ENCODE measurements at places on chromosomes 12 and 14.

- DNase-seq, result no peak
Measured at GRCh38 chr12:4119157-4119761, 154.3 kb upstream of the CCND2 start.

DNA sequence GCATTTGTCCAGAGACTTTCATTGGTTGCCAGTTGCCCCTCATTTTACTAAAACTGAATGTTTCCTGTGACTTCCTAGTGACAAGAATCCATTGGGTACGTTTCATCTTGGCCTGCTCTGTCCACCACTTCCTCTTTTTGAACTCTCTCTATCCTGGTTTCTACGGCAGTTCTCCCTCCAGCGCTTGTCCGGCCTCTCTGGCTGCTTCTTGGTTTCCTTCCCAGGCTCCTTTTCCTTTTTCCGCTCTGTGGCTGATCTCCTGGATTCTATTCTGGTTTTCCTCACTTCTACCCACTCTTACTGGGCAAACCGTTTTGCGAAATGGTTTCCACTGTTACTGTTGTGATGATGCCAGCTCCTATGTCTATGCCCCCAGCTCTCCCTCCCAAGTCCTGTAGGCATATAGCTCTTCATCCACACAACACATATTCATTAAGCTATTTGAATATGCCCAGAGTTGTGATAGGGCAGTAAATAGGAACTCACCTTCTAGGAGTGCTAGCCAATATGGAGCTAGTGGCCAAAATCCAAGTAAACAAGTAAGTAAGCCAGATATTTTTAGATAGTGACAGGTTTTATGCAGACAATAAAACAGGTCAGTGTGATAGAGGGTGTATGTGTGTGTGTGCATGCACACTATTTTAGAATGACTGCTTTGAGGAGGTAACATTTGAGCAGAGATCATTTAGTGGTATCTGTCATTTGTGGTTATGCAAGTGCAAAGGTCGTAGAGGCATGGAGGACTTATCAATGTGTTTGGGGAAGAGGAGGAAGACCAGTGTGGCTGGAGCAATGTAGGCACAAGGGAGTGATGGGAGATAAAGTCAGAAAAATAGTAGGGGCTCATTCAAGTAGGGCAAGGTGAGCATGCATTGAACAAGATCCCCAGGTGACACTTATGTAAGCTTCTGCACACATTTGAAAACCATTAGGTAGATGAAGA, 27.9 kb upstream of the CTDSP2 start:
- DNase-seq, result peak; percentile 77

DNA sequence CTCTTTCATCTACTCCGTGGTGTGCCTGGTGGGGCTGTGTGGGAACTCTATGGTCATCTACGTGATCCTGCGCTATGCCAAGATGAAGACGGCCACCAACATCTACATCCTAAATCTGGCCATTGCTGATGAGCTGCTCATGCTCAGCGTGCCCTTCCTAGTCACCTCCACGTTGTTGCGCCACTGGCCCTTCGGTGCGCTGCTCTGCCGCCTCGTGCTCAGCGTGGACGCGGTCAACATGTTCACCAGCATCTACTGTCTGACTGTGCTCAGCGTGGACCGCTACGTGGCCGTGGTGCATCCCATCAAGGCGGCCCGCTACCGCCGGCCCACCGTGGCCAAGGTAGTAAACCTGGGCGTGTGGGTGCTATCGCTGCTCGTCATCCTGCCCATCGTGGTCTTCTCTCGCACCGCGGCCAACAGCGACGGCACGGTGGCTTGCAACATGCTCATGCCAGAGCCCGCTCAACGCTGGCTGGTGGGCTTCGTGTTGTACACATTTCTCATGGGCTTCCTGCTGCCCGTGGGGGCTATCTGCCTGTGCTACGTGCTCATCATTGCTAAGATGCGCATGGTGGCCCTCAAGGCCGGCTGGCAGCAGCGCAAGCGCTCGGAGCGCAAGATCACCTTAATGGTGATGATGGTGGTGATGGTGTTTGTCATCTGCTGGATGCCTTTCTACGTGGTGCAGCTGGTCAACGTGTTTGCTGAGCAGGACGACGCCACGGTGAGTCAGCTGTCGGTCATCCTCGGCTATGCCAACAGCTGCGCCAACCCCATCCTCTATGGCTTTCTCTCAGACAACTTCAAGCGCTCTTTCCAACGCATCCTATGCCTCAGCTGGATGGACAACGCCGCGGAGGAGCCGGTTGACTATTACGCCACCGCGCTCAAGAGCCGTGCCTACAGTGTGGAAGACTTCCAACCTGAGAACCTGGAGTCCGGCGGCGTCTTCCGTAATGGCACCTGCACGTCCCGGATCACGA, 2.2 kb downstream of the SSTR1 start:
- DNase-seq, result no peak

DNA sequence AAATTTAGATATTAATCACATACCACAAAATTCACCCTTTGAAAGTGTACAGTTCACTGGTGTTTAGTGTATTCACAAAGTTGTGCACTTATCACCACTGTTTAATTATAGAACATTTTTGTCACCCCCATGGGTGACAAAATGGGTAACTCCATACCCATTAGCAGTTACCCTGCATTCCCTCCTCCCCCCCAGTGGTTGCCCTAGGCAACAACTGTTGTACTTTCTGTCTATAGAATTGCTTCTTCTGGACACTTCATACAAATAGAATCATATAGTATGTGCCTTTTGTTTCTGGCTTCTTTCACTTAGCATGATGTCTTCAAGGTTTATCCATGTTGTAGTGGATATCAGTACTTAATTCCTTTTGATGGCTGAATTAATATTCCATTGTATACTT, 52.7 kb downstream of the FBXO34 start:
- DNase-seq, result no peak

DNA sequence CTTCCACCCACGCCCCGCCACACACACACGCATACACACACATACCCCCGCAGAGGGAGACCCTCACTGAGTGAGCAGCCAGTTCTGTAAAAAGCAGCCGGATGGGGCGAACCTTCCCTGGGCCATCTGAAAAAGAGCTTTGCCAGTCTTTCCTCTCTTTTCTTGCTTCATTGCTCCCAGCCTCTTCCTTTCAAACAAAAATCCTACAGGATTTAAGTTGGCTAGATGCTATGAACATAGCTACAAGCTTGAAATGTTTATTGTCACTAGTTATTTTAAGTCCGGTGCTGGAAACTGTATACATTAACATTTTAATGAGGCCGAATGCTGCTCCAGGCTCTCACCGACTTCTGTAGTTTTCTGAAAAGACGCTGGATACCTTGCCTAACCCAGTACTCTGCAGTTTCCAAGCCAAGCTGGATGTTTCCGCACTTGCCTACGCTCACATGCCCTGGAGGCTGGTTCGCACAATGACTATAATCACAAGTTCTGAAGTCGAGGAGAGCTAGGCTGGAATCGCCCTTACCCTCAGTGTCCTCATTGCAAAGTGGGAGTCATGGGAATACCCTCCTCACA, 39.2 kb downstream of the LTBP2 start:
- no peak for DNase-seq

- no peak for DNase-seq
Measured at GRCh38 chr12:65667932-65668331, 156.4 kb upstream of the HMGA2 start.

GRCh38 chr12:124578445-124578844, 11.0 kb upstream of the NCOR2 start:
- no peak for DNase-seq

DNA sequence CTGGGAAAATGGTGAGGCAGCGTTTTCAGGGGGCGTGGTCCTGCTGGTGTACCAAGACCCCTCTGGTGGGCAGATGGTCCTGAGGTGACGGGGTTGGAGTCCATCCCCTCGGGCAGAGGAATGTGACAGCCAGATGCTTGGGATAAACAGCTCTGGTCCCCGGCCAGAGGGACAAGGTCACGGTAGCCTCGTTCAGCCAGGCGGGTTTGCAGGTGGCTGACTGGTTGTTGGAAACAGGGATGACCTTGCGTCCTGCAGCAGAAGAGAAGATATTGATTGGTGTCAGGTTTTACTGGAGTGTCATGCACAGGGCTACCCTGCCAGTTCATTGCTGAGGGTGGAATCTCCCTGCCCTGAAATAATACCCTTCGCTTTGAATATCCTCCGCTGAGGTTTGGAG, 43.3 kb downstream of the SLC24A4 start:
- no peak for DNase-seq

DNA sequence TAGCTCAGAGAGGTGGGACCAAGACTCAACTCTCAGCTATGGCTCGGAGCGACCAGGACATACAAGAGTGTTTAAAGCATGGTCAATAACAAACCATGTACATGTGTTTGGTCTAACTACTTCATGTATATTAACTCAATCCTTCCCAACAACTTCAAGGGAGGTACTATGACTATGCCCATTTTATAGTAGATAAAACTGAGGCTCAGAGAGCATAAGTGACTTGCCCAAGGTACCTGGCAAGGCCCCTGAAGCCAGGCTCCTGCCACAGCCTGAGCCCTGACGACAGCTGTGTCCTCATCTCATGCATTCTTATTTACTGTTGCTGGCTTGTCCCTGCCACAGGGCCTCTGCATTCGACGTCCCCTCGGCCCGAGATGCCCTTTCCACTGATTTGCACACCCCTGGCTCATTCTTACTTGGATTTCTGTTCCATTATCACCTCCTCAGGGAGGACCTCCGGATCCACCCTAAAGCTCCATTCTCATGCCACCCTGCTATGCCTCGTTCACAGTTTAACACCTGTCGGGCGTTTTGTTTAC, 2.6 kb downstream of the TESC start:
- DNase-seq, result no peak

- no peak for DNase-seq
Measured at GRCh38 chr12:88325816-88326189, 183.7 kb downstream of the TMTC3 start.

DNA sequence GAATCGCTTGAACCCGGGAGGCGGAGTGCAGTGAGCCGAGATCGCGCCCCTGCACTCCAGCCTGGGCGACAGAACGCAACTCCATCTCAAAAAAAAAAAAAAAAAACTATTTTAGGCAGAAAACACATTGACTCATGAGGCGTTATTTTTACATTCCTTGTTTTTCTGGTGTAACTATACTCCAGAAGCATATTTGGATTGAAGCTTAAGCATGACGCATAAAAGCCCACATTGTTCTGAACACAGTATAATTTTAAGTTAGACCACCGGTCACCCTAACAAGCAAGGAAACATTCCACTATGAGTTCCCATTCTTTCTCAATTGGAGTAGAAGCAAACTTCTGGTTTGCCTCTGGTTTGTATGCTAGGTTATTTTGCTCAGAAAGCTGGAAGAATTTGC, 173.0 kb downstream of the MYRFL start:
- DNase-seq, result no peak

- DNase-seq, result no peak
Measured at GRCh38 chr12:124939079-124939420, 24.6 kb upstream of the UBC start.

GRCh38 chr12:52748578-52748977, 28.6 kb downstream of the KRT76 start:
- no peak for DNase-seq

DNA sequence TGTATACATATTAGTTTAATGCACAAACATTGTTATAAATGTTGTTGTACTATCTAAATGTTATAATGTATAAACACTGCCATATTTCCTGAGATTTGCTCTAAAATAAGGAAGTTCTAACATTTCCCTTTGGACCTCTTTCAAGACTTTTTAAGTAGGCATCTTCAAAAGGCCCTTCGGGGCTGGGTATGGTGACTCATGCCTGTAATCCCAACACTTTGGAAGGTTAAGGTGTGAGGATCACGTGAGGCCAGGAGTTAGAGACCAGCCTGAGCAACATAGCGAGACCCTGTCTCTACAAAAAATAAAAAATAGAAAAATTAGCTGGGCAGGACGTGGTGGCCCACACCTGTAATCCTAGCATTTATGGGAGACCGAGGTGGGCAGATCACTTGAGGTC, 35.5 kb downstream of the FBLN5 start:
- DNase-seq, result no peak

- DNase-seq, result no peak
Measured at GRCh38 chr12:91460469-91460868, 277.9 kb upstream of the DCN start.

DNA sequence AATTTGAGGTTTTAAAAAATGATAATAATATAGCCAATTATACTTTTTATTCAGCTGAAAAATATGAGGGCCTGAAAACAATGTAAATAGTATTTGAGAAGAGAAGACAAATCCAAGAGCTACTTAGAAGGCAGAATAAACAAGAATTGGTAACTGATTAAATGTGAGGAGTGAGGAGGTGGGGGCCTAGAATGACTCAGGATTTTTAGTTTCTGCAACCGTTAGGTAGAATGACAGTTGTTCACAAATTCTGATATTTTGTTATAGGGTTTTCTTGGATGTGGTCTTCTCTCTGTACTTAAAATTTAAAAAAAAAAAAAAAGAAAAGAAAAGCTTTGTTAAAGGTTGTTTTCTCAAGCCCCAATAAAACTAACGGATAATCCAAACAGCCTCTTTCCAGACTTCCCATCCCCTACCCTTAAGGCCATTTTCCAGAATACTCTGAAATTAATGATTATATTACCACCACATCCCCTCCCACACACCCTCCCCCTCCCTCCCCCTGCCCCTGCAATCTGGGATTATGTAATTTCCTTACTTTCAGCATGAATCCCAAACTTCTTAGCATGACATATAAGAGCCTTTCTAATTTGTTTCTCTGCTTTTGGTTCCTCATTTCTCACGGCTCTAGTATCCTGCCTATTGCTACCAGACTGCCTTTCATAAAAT, 50.4 kb downstream of the LRP6 start:
- peak; percentile 25 for DNase-seq

GRCh38 chr12:27610374-27610773, 85.9 kb upstream of the REP15 start:
- no peak for DNase-seq

GRCh38 chr12:110639336-110640141, 25.6 kb downstream of the TCTN1 start:
- DNase-seq, result no peak

GRCh38 chr12:105721051-105721825, 390.7 kb downstream of the C12orf75 start:
- DNase-seq, result no peak

- no peak for DNase-seq
Measured at GRCh38 chr12:80316222-80316621, 127.8 kb upstream of the PTPRQ start.

- DNase-seq, result no peak
Measured at GRCh38 chr12:52608161-52608560, 6.9 kb upstream of the KRT72 start.

- no peak for DNase-seq
Measured at GRCh38 chr12:23781118-23781517, 168.4 kb downstream of the SOX5 start.

DNA sequence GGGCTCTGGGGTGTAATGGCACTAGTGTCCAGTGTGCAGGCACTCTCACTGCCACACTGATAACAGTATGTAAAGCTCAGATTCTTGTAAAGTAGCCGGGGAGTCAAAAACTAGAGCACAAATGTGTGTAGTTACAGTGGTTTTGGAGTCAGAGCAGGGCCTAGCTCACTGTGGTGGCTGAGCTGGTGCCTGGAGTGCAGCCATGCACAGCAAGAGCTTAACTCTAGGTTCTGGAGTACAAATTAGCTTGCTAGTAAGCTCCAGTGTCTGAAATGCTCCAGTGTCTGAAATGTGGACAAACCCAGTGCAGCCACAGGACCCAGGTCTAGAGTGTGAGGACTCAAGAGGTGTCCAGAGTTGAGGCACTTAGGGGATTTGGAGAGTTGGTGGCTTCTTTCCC, 149.2 kb downstream of the MSRB3 start:
- DNase-seq, result no peak

GRCh38 chr14:51006781-51007211, 62.5 kb upstream of the PYGL start:
- DNase-seq, result no peak

GRCh38 chr12:29961231-29961630, 177.5 kb upstream of the TMTC1 start:
- no peak for DNase-seq

- no peak for DNase-seq
Measured at GRCh38 chr12:27958675-27959074, 13.9 kb downstream of the PTHLH start.

Data from Kasumi-1 (cell line).